ENCODE measurements at places on chromosomes 12 and 14. TPM values are rescaled to one million over a fixed set of nuclear protein-coding genes. Genes with fewer than 3 reads are reported as not detected.

TSHR gene
- 1.3 TPM for polyA plus RNA-seq

- no peak for DNase-seq
Observed at GRCh38 chr14:41303506-41303905, 303.2 kb upstream of the LRFN5 start.

DNA sequence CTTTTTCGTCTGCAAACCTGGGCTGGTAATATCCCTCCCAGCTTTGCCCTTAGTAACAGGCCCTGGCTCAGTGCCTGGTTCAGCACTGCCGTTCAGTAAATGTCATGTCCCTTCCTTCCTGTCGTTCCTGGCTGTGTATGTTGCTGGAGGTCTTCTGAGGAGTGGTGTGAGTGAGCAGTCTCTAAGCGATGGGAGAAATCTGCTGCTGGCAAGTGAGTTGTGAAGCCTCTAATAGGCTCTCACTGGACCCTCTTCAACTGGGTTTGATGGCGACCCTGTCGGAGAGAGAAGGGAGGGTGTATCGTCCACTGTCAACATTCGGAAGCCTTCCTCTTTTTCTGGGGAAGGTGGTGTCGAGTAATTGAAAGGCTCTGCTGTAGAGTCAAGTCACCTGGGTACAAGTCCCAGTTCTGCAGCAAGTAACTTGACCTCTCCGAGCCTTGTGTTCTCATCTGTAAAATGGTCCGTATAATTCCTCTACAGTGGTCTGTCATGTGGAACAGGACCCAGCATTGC lies 62.8 kb downstream of the HRK start:
- DNase-seq: peak; percentile 22

SALL2 gene
- polyA plus RNA-seq: 74.4 TPM

DNA sequence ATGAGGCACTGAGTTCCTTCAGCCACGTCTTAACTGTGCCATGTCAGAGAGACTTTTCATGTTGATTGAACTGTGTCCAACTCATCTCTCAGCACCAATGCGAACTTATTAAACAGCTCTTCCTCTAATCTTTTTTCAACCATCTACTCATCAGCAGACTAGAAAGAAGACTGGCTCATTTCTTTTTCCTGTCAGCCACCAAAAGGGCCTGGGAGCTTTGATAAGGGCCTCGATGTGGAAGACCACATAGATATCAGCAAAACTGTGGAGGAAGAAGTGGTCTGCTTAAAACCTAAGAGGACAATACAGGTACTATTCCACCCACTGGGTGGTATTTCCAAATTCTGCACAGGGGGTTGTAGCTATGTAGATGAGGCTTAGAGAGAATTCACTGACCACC lies 3.6 kb upstream of the PLXNC1 start:
- no peak for DNase-seq

ACRBP gene
- polyA plus RNA-seq: 7.7 TPM

CLEC1B gene
- 0.86 TPM for polyA plus RNA-seq

DNA sequence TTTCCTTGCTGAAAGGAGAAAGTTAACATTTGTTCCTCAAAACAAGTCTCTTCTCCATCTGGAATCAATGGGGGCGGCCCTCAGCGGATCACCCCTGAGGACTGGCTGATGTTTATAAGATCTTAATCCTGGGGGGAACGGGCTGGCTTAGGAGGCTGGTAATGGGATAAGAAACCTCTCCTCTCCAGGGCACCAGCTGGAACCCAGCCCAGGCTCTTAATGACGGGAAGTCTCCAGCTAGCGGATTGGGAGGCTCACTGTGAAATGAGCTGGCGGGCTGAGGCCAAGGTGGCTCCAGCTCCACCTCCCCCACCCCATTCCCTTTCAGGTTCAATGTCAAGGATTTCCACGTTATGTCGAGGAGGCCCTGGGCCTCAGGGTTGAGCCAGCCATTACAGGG lies 1133.0 kb downstream of the VRK1 start:
- DNase-seq: no peak

DNA sequence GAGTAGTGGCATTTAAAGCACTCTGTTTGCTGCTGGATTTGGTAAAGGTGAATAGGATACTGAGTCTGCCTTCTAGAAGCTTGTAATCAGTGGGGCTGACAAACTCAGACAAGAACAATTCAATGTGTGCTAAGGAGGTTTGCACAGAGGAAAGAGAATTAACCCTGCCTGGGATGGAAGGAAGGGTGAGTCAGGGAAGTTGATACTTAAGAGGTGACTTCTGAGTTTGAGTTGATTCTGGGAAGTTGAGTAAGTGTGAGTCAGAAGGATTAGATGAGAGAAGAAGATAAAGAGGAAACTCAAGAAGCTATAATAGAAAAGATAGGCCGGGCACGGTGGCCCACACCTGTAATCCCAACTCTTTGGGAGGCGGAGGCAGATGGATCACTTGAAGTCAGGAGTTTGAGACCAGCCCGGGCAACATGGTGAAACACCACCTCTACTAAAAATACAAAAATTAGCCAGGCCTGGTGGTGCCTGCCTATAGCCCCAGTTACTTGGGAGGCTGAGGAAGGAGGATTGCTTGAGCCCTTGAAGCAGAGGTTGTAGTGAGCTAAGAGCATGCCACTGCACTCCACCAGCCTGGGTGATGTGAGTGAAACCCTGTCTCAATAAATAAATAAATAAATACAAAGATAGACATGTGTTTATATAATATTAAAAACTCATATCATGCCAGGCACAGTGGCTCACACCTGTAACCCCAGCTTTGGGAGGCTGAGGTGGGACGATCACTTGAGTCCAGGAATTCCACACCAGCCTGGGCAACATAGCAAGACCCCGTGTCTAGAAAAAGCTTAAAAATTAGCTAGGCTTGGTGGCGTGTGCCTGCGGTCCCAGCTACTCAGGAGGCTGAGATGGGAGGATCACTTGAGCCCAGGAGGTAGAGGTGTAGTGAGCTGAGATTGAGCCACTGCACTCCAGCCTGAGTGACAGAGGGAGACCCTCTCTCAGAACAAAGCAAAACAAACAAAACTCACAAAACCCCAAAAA lies 126.8 kb upstream of the CPM start:
- DNase-seq: no peak

DNA sequence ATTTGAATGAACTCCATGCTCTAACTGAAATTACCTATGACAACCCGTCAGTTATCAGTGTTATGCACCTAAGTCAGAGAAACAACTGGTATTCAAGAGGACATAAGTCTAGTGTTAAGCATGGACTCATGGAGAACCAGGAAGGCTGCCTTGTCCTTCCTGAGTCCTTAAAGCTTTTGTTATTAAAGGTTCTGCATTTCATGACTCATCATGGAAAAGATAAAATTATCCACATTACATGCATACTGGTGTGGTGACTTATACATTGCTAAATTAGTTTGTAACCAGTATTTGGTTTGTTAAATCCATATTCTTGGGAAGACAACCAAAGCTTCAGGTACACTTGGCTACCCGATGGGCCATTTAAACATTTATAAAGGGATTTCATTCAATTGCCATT lies 6.5 kb upstream of the OR4E1 start:
- DNase-seq: no peak

DNA sequence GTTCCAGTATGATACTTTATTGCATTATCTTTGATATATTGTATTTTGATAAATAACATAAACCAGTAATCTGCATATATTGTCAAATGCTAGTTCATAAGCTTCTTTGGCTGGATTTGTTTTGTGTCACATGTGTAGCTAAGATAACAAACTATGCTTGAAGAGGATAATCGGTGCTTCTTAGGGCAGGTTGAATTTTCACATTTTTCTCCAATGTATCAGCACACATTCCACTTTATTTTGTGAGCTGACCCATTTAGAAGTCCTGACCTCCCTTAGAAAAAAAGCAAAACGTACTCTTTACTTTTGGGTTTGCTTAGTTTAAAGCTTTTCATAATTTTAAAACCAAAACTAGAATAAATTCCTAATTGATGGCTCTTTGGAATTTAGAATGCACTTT lies 277.7 kb upstream of the DDHD1 start:
- DNase-seq: no peak

DLK1 gene
- 15.2 TPM for polyA plus RNA-seq
